AG10803 (cell line): ENCODE measurements at places on chromosomes 3 and 15.

- DNase-seq, result no peak
These were observed 349.4 kb upstream of the SEMA6D start for GRCh38 chr15:47367726-47368390.

GRCh38 chr3:43774799-43775198 is 84.1 kb downstream of the ABHD5 start:
- no peak for DNase-seq

GRCh38 chr3:76943058-76943457 is 96.8 kb upstream of the ROBO2 start:
- no peak for DNase-seq

GRCh38 chr3:65035246-65035645 is 347.4 kb upstream of the ADAMTS9 start:
- no peak for DNase-seq

GRCh38 chr15:40048211-40048792 is 9.3 kb upstream of the SRP14 start:
- no peak for DNase-seq

- DNase-seq, result peak; percentile 13
These were observed 584.8 kb downstream of the DIPK2A start for GRCh38 chr3:144556392-144556791.

DNA sequence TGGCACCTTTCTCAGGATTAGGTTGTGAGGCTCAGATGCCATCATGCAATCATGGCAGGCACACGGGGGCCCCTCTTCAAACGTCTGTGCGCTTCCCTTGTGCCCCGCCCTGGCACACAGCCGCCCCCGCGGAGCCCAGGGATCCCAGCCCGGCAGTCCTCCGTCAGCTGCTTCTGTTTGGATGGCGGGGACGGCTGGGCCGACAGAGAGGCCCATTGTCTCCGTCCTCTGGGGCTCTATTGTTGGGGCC is 849 bp upstream of the HDAC11 start:
- DNase-seq, result no peak

DNA sequence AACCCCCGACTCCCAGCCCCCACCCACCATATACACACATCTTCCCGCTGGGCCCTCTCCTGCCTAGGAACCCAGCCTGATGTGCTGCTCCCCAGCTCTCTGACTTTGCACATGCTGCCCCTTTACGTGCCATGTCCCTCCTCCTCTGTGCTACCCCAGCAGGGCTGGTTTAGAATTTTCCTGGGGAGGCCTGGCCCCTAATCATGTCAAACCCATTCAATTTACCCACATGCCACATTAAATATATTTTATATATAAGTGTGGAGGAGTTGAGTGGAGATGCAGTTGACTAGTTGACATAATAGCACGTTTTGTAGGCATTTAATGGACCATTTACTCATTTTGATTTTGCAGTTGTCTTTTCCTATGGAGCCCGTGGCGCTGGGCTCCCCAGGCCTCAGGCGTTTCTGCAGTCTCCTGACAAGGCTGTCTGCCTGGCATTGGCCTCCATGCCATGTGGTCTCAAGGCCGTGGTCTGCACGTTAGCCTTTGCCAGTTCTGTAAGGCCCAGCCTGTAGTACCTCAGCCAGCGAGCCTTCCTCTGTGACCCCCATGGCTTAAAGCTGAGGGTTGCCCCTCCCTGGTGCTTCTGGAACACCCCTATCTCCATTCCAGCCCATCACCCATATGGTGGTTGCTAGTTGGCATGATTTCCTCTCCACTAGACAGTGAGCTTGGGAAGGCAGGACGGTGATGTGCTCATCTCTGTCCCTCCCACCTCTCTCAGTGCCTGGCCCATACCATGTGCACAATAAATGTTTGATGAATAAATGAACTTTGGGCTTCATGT is 155.8 kb downstream of the TLE3 start:
- no peak for DNase-seq

DNA sequence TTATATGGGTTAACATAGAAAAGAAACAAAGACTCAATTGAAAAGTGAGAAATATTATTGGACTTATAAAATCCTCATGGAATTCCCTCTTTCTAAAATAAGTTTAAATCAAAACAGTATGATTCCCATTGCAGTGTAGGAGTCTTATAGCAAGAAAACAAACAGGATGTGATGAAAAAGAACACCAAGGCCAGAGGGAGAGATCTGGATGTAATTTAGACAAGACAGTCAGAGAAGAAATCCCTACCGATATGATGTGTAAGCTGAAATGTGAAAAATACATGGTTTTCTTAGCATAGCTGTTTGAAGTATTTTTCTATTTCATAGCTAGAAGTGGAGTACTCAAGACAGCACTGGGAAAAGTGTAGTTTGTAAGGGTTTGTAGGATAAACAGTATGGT is 521.5 kb downstream of the RSL24D1 start:
- DNase-seq, result no peak

- peak; percentile 91 for DNase-seq
These were observed 65.5 kb downstream of the SMAD3 start for GRCh38 chr15:67130673-67131601.
